ENCODE measurements at places on chromosomes 1 and 21. TPM values are rescaled to one million over a fixed set of nuclear protein-coding genes. Genes with fewer than 3 reads are reported as not detected.

GRCh38 chr1:240152611-240153297, 61.1 kb downstream of the FMN2 start:
- DNase-seq: no peak
- no peaks in the 10 kb centered on the region for H3K27me3 ChIP-seq
- H3K4me3 ChIP-seq: no peak overlapping the region
- H3K4me1 ChIP-seq: no peaks in the 10 kb centered on the region
- H3K27ac ChIP-seq: no peak overlapping the region

GRCh38 chr1:87329051-87329525, 408 bp downstream of the LMO4 start:
- no peaks in the 10 kb centered on the region for H3K36me3 ChIP-seq
- H3K4me3 ChIP-seq: peak overlapping the region; percentile 23
- peaks cover 23% of the 10 kb centered on the region for H3K4me1 ChIP-seq
- H3K27me3 ChIP-seq: peaks cover 10% of the 10 kb centered on the region
- peak overlapping the region; percentile 69 for H3K27ac ChIP-seq

- DNase-seq: peak; percentile 14
- H3K27me3 ChIP-seq: no peaks in the 10 kb centered on the region
- peak overlapping the region; percentile 82 for H3K27ac ChIP-seq
- no peaks in the 10 kb centered on the region for H3K36me3 ChIP-seq
- peaks cover 20% of the 10 kb centered on the region for H3K4me1 ChIP-seq
- H3K4me3 ChIP-seq: peak overlapping the region; percentile 71
Observed at GRCh38 chr1:203629016-203629506, 2.4 kb downstream of the ATP2B4 start.

GRCh38 chr1:100077531-100077930, 55.2 kb downstream of the SASS6 start:
- DNase-seq: no peak
- no peaks in the 10 kb centered on the region for H3K4me1 ChIP-seq
- H3K4me3 ChIP-seq: no peak overlapping the region
- H3K27ac ChIP-seq: no peak overlapping the region
- H3K27me3 ChIP-seq: no peaks in the 10 kb centered on the region
- peaks cover 73% of the 10 kb centered on the region for H3K36me3 ChIP-seq

DNA sequence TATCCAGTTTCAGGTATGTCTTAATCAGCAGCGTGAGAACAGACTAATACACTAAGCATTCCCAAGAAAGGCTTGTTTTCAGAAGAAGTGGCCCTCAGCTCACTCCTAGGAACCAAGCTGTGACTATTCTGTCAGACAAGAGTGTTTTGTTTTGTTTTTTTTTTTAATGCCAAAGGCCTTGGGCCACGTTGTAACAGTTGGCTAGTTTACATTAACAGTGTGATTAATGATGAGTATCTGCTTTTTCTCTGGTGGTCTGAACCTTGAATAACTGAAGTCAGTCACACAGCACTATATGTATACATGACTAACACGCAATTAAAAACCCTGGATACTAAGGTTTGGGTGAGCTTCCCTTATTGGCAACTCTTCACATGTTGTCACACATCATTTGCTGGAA, 21.9 kb downstream of the DPYD start:
- H3K27me3 ChIP-seq: no peaks in the 10 kb centered on the region
- DNase-seq: no peak
- H3K4me3 ChIP-seq: no peak overlapping the region
- no peak overlapping the region for H3K27ac ChIP-seq
- H3K36me3 ChIP-seq: peaks cover 7% of the 10 kb centered on the region
- H3K4me1 ChIP-seq: peaks cover 6% of the 10 kb centered on the region

DNA sequence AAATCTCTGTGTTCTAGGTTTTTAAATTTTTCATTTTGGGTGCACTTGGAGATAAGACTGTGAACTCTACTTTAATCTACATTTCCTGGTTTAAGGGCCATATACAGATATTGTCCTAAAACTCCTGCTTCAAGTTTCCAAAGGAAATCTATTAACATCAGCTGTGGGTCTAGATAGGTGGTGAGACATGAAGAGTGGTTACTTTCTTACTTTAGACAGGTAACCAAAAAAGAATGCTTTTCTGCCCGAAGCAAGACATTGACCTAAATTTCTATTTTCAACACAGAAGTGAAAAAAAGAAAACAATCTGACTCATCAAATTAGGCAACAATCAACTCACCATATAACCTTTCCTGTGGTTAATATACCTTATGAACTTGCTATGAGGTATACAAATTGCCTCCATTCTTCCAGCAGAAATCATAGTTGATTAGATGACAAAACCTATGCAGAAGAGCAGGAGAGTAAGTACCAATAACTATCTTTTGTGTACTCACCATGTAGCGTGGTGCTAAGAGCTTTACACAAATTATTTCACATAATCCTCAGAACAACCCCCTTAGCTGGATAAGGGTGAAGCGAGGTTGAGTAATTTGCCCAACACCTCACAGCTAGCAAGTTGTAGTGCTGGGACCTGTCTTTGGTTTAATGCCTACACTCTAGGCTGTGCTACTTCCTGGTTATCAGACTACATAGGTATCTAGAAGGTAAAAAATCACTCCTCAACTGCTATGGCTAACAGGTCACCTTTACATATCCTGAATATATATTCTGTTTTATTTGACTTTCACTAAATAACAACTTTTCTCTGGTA, 23.4 kb upstream of the PTPN14 start:
- H3K4me1 ChIP-seq: no peaks in the 10 kb centered on the region
- H3K27me3 ChIP-seq: no peaks in the 10 kb centered on the region
- H3K27ac ChIP-seq: no peak overlapping the region
- no peak overlapping the region for H3K4me3 ChIP-seq

Gene OR2T29
- not detected for total RNA-seq

All from naive thymus-derived CD4-positive, alpha-beta T cell (primary cell).